ENCODE measurements at places on chromosomes 2 and 18.

- DNase-seq: no peak
Measured at GRCh38 chr2:65536596-65536995, 104.2 kb upstream of the SPRED2 start.

DNA sequence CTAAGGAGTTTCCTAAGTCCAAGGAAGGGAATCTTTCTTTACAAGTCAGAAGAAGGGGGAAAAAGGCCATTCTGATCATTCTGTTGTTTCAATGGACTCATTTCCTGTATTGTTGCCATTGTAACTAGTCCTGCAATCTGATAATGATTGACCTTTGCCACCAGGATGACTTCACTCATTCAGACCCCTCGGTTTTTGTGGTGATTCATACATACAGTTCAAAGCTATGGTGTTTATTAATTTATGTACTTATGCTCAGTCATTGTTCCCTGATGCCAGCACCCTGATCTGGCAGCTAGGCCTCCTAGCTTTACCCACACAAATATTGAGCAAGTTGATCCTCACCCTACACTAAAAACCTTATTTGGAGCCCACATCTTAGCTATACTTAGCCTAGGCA, 57.6 kb upstream of the ZNF519 start:
- DNase-seq: no peak

DNA sequence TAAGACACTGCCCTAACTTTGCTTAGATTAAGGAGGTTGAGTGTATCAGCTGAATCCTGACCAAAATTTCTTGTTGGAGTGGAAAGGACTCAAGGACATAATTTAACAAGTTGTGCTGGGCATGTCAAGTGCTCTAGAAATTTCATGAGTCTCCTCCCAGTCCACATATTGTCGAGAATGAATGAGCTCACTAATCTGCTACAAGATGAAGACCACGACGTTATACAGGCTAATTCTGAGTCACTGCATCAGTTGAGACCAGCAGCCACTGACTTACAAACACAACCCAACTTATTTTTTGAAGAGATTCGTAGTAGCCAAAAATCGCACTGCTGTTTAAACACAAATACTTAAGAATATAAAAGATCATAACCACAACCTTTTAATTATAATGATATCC, 28.7 kb upstream of the SLC8A1 start:
- DNase-seq: no peak

GRCh38 chr2:237256887-237257286, 157.1 kb downstream of the COL6A3 start:
- DNase-seq: no peak

DNA sequence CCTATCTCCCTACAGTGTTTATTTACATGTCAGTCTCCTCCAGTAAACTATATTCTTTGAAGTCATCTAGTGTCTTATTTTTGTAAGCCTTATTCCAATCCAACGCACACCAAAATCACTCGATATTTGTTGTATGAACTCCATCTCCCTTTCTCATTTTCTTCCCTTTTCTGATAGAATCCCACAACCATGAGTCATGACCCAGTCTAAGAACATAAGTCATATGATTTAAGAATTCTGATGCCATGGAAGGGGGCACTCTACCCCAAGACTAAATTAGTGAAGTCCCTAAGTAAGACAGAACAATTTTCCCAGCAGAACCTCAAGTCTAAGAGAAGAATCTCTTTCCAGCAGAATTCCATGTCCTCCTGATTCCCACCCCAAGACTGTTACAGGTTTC, 5.4 kb downstream of the CHMP3 start:
- DNase-seq: no peak

DNA sequence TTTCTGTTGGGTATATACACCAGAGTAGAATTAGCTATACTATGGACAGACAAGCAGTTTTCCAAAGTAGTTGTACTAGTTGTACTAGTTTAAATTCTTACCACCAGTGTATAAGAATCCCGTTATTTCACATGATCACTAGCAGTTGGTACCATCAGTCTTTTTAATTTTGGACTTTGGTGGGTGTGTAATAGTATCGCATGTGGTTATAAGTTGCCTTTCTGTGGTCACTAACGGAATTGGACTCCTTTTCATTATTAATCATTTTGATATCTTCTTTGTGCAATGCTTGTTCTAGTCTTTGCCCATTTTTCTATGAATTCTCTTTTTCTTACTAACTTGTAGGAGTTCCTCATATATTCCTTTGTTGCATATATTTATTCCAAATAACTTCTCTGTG, 89.8 kb downstream of the ASXL2 start:
- DNase-seq: no peak

GRCh38 chr18:58803978-58804377, 60.7 kb upstream of the ZNF532 start:
- no peak for DNase-seq

GRCh38 chr2:212665948-212666347, 127.3 kb upstream of the ERBB4 start:
- DNase-seq: no peak

- no peak for DNase-seq
Measured at GRCh38 chr18:58900015-58900649, 35.5 kb downstream of the ZNF532 start.

DNA sequence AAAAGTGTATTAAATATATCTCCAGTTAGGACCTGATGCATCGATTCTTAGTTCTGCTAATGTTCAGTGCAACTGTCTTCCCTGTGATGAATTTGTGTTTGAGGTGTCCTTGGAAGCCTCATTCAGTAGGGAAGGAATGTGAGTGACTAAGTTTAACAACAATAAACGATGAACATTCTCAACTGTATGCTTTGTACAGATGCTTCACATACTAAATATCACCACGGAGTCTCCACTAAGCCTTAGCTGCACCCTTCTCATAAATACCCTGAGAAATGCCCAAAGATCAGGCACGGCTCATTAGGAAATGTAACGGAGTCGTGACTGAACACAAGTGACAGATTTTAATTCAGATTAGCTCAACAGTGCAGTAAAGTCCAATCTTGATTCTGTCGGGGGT, 24.4 kb upstream of the AGFG1 start:
- no peak for DNase-seq

DNA sequence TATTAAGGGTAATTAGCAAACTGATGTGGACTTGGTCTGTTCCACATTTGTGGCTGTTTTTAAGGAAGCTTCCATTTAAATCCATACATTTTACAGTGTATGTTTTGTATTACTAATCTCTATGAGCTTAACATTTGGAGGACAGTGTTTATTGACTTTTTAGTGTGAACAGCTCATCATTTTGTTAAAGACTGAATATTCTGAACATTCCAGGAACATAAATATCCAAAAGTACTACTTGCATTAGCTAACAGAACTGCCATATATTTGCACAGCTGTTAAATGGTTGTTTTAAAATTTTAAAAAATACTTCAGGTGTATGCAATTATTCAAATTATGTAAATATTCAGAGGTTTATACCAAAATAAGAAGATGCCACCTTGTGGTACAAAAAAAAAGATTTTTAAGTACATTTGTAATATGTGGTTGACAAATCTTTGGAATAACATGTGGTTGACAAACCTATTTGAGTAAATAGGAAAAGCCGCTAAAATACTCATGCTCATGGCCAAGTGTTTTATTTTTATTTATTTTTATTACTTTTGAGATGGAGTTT, 439.7 kb upstream of the FANCL start:
- DNase-seq: no peak

DNA sequence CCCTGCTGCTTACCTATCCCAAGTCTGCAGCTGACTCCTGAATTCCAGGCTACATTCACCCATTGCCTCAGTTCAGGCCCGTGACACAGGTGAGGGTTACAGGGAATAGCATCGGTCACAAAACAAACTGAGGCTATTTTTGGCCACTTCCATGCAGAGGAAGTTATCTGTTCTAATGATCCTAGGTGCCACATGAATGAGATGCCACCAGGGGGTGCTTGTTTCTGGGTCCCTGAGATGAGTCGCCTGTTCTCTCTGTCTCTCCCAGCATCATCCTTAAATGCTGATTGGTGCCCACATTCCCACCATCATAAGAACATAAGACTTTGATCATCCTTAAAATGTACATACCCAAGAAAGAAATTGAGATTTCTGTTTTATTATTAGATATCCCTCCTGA, 119.0 kb upstream of the CELF4 start:
- no peak for DNase-seq

DNA sequence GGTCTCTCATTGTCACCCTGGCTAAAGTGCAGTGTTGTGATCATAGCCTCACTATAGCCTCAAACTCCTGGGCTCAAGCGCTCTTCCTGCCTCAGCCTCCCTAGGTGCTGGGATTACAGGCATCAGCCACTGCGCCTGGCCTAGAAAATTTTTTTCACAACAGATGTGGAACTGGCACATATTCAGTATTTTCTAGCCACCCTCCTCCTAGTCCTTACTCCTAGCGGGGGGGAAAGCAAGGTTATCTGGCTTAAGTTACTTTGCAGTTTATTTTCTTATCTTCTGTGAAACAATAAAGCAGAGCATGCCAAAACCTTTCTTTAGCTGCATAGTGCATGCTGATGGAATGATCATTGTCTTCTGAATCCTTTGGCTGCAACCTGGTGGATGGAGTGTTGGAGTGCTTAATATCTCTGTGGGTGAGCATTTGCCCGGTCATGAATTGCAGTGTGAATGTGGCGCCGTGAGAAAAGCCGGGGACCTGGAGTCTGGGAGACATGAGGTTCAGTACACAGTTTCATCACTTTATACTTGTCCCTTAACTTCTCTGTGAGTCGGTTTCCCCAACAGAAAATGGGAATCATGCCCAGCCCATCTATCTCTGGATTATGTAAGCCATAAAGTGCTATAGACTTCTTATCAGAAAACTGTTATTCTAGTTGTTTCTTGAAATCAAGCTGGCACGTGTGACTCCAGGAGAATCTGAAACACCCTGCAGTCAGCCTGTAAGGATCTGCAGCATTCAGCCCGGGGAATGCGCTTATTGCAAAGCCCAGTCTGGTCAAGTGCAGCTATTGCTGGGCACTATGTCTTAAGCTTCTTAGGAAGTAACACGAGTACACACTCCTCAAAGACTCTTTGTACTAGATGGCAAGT, 38.2 kb upstream of the MAP3K20 start:
- no peak for DNase-seq

- no peak for DNase-seq
Measured at GRCh38 chr2:79702905-79703304, 190.1 kb downstream of the CTNNA2 start.

GRCh38 chr18:35489913-35490490, 7.8 kb downstream of the INO80C start:
- no peak for DNase-seq

DNA sequence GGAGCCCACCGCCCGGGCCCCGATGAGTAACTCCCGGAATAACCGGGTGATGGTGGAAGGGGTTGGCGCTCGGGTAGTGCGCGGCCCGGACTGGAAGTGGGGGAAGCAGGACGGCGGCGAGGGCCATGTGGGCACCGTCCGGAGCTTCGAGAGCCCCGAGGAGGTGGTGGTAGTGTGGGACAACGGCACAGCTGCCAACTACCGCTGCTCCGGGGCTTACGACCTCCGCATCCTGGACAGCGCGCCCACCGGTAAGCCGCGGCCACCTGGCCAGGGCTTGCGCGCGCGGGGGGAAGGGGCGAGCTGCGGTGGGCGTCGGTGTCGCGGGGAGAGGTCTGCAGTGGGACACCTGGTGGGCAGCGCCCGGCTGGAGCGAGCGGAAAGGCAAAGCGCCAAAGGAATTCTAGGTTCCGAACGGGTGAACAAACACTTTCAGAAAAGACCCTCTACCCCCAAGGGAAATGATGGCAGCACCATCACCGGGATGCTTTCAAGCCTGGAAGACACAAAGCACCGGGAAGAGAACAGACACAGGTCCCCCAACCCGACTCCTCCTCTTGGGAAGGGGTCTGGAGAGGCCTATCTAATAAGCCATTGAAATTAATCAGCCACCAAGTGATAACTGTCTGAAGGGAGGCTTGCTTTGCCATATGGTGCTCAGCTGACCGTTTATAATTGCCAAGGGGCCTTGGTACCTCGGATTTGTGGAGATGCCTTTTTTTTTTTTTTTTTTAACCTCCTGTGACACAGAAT, 1.1 kb downstream of the MIB1 start:
- DNase-seq: no peak

DNA sequence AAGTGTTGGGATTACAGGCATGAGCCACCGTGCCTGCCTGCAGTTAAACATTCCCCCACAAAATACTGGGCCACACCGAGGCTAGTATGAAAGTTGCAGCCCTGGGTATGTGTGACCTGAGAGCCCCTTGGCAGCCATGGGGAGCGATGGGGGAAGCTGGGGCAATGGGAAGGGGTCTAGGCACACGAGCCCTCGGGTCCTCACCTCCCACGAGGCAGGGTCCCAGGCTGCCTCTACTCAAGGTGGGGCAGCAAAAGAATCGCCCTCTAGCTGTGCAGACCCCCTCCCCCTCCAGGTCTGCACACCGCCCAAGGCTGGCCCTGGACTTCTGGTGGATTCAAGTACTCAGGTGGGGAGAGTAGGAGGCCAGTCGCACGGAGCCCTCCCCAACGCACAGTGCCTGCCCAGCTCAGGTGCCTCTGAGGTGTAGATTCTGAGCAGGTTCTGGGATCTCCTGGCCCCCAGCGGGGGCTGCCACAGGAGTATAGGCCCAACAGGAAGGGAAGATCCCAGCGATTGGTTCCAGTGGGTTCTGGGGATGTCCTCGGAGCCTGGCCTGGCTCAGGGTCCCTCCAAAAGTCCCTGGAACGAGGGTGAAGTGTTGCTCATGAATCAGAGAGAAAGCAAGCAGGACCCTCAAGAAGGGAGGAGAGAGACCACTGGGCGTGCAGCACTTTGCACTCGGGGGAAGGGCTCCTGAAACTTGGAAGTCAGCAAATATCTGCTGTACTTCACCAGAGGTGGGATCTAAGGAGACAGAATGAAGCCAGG, 2.6 kb downstream of the GPR35 start:
- no peak for DNase-seq

DNA sequence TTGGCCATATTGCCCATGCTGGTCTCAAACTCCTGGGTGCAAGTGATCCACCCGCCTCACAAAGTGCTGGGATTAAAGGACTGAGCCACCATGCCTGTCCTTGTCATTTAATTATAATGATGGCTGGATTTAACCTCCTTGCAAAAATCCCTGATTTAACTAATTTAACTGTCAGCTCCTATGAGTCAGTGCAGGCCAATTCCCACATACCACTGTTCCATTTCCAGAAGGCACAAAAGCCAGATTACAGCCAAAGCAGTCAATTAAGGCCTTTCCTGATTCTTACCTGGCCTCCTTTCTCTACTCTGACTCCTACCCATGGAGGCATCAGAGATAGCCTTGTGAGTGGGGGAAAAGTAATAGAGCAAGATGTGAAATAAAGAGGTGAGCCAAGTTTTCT, 12.3 kb upstream of the SLC35F5 start:
- DNase-seq: no peak

DNA sequence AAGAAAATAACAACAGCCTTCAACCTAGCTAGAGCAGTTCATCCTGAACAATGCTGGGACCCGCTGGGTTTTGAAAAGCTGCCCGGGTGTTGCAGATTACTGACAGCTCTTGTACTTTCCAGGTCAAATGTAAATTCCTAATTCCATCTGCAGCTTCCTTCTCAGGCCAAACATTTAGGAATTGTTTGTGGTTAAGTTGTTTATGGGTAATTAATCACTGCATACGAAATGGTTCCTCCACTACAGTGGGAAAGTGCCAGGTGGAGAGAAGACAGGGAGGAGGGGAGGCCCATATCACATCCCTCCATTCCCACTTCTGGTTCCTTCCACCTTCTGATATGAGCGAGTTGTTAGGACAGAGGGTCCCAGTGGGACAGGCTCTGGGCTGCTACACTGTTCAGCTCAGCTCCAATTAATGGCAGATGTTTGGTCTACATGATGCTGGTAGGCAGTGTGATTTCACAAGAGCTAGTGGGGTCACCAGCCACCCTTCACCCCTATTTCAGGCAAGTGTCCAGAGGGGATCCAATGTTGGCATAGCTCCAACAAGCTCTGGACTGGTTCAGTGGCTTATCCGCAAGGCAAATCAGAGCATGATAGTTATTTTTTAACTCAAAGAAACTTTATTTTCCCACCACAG, 112.9 kb upstream of the ACAA2 start:
- DNase-seq: no peak

All from stimulated activated CD4-positive, alpha-beta T cell treated with anti-CD3 and anti-CD28 coated beads, Interleukin-1b, Interleukin-23, amount 100 ng/mL, for 4 hours (primary cell).